ENCODE measurements at places on chromosomes 3 and 15.

DNA sequence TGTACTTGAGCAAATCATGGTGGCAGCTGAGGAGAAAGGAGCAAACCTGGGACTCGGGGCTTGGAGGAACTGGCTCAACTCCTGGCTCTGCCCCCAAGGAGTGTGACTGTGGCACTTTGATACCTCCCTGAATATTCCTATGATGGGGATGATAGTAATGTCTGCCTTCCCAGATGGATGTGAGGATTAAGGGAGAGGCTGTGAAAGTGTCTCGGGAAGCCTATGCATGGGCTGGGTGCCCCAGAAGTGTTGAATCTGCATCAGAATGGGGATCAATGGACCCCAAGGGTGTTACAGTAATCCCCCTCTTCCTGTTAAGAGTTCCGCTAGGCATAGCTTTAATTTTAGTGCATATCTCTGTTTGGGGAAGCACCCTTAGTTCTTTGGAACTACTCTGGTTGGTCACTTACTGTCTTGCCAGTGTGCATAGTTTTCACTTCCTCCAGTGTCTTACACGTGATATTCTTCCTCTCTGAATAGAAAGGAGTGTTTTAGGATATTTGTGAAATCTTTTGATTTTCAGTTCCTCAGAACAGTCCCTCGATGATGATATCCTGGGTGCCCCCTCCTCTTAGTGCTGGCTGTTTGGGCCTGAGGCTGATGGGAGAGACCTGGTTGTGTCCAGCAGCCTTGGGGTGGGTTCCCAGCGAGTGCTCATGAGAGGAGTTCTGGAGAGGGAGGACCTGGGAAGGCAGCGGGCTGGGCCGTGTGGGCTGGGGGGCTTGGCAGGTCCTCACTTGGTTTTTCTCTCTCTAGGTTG is 97.5 kb downstream of the CHDH start:
- DNase-seq: no peak

- DNase-seq: no peak
Observed at GRCh38 chr3:17025594-17026139, 140.9 kb downstream of the PLCL2 start.

GRCh38 chr15:57994221-57995049 is 71.1 kb downstream of the ALDH1A2 start:
- DNase-seq: peak; percentile 59

GRCh38 chr3:150183678-150184425 is 213.2 kb upstream of the PFN2 start:
- DNase-seq: peak; percentile 87

- no peak for DNase-seq
Observed at GRCh38 chr3:33095436-33095835, 1.5 kb downstream of the GLB1 start.

DNA sequence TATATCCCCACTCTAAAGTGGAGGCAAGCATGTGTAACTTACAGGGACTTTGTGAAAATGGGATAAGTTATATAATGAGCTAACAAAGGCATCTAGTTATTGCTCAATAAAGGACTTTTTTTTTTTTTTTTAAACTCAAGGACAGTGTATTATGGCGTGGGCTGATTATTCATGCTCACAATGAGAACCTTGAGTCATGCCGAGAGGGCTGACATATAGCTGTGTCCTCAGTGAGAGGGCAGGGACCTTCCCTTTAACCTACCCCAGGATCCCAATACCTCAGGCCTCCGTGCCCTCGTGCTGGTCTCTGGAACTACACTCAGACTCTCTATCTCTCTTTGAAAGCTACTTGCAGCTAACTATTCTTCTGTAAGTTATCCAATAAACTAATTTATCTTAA is 319.9 kb upstream of the ICE2 start:
- DNase-seq: peak; percentile 49

GRCh38 chr15:69170597-69170996 is 10.2 kb downstream of the GLCE start:
- DNase-seq: no peak

- DNase-seq: no peak
Observed at GRCh38 chr3:111929484-111929883, 49.3 kb upstream of the ABHD10 start.

GRCh38 chr3:196617256-196617655 is 22.2 kb upstream of the NRROS start:
- no peak for DNase-seq

DNA sequence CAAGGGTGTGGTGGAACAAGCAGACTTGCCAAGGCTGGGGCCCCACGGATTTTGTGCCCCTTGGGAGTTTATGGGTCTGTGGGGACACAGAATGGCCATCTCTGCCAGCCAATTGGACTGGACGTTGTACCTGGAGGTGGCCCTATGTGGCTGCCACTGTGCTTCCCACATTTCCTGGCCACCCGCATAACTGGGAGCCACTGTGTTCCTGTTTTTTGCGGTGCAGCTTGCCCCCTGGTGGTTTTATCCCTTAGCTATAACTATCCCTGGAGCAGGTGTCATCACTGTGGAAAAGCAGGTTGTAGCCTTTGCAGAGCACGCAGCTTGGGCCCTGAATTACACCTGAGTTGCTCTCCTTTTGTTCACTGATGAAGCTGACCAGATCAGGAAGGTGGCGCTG is 306.3 kb downstream of the ZPLD1 start:
- DNase-seq: no peak

GRCh38 chr3:52183786-52184445 is 14.0 kb upstream of the ALAS1 start:
- DNase-seq: no peak

DNA sequence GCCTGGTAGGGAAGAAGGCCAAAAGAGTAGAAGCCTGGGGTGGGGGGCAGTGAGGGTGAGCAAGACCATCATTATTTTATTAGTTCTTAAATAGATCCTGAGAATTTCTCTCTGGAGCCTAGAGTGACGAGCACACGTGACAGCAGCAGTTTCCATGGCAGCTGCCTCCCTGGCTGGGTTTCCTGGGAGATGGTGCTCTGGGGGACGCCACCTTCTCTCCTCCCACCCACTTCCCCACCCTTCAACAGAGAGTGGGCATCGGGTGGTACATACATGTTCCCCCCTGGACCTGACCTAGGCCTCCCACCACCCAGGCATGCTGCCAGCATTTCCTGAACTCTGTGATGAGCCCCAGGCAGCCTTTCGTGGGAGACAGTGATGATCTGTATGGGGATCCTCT is 12.9 kb downstream of the CELF6 start:
- no peak for DNase-seq

DNA sequence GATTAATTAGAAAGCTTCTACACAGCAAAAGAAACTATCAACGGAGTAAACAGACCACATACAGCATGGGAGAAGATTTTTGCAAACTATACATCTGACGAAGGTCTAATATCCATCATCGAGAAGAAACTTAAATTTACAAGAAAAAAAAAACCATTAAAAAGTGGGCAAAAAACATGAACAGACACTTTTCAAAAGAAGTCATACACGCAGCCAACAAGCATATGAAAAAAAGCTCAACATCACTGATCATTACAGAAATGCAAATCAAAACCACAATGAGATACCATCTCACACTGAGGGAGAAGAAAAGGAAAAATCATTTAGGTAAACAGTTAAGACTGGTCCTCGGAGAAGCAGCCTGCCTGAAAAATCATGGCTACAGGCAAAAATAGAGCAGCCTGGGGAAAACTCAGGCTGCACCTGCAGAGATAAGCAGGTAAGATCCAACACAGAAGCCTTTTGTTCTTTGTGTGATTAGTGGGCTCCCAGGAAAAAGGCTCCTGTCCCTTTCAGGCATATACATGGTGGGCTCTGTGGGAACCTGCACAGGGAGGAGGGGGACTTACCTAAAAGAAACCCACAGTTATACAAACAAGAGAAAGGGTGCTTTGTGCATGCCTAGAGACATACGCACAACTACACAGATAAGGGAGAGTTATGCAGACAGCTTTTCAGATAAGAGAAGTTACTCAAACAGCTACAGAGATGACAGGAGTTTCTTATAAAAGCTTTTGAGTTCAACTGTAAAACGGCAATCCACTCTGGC is 49.3 kb downstream of the C3orf70 start:
- no peak for DNase-seq

- no peak for DNase-seq
Observed at GRCh38 chr15:70342554-70343548, 245.1 kb upstream of the TLE3 start.

GRCh38 chr15:80803580-80804525 is 24.7 kb downstream of the CEMIP start:
- DNase-seq: no peak

- no peak for DNase-seq
Observed at GRCh38 chr3:128413003-128413370, 53.7 kb downstream of the DNAJB8 start.

DNA sequence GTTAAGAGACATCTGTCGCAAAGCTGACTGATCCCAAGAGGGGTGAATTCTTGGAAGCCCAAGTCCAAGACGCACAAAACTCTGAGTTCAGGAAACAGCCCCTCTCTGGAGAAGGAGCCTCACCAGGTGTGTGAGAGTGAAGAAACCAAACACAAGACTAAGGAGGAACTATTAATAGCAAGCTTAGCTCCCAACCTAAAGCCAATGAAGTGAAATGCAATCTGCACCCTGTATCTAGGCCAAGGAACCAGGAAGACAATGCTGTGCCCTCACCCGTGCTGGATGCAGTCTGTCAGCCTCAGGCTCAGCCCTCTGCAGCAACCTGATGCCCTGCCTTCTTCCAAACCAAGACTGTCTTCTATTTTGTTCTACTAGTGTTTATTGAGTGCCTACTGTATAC is 22.5 kb upstream of the THBS1 start:
- DNase-seq: no peak

DNA sequence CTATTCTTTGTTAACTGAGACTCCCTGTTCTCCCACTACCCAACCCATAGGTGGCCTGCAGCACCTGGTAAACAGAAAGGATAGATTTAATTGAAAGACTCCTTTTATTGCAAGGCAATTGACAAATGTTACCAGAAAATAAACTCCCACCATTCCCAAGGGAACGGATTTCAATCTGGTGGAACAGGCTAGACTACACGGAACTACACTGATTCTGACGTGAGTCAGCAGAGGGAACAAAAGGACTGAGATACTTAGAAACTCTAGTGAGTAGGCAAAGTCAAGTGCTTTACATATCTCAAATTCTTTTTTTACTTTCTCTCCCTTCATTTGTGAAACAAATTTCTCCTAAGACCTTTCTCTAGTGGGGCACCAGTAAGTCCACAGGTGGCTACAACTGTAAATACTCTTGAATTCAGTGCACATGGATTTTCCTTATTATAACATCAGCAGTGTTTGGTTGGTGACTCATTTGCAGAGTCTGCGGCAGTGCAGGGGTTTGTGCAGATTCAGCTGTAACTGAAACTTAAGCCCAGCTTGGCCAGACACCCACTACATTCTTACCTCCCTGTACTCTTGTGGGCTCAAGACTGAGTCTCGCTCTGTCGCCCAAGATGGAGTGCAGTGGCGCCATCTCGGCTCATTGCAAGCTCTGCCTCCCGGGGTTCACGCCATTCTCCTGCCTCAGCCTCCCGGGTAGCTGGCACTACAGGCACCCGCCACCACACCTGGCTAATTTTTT is 34.3 kb upstream of the PLSCR2 start:
- DNase-seq: peak; percentile 94
